ENCODE measurements at places on chromosomes 7 and 10.

DNA sequence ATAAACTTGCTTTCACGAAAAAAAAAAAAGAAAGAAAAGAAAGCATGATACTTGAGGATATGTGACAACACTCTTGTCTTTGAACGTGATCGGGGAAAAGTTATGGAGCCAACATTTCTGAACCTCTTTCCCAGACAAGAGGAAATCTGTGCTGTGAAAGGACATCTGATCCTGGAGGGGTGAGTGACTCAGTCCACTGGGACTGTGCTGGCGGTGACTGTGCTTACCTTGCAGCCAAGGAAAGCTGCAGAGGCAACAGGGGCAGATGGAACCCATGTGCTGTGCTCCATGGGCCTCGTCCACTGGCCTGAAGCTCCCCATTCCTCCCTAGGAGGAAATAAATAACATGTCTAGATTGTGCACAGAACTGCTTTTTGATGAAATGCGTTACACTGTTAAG, 116.5 kb upstream of the RAB11FIP2 start:
- DNase-seq, result no peak

- no peak for DNase-seq
Measured at GRCh38 chr7:151494298-151495284, 25.1 kb downstream of the RHEB start.

DNA sequence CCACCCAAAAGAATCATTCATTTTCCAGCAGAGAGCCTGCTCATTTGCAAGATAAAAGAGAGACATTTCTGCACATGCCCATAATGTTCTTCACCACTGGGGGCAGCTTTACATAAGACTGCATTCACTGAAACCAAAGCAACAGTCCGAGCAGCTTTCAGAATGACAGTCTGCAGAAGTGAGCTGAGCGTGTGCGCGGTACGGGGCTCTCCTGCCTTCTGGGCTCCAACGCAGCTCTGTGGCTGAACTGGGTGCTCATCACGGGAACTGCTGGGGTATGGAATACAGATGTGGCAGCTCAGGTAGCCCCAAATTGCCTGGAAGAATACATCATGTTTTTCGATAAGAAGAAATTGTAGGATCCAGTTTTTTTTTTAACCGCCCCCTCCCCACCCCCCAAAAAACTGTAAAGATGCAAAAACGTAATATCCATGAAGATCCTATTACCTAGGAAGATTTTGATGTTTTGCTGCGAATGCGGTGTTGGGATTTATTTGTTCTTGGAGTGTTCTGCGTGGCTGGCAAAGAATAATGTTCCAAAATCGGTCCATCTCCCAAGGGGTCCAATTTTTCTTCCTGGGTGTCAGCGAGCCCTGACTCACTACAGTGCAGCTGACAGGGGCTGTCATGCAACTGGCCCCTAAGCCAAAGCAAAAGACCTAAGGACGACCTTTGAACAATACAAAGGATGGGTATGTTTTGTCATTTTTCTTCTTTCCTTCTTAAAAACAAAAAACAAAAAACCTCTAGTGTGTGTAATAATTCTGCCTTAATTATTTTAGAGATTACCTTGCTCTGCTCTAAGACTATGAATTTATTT, at the start of gene LRRTM3:
LRRTM3 (plus strand) TSS at position 141 of the 820 bp plus-strand sequence.
- no peak for DNase-seq

DNA sequence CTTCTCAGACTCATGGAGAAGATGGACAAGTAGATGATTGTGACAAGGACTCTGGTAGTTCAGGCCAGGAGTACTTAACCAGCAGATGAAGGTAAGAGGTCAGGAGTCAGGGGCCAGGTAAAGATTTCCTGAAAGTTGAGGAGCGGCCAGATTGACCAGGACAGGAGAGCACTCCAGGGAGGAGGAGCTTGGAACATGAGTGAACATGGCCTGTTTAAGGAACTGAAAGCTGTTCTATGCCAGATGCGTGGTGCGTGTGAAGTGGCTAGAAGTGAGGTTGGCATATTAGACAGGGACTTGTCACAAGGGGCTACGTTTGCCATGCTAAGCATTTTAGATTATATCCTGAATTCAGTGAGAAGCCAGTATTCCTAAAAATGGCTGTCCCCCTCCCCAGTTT, 157.2 kb downstream of the WNT2 start:
- no peak for DNase-seq

DNA sequence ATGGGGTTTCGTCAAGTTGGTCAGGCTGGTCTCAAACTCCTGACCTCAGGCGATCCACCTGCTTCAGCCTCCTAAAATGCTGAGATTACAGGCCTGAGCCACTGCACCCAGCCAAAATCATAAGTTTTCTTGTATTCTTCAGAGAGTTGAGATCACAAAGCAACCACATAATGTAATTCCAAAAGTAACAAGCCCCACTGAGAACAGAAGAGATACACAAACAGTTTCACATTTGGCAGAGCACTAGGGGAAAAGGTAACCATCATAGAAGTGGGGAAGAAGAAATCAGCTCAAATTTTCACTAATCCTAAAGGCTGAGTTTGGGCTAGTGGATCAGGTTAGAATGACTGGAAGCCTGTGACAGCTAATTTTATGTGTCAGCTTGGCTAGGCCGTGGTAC, 5.4 kb upstream of the CEP41 start:
- DNase-seq, result no peak

- no peak for DNase-seq
Measured at GRCh38 chr10:75679536-75679935, 248.1 kb downstream of the LRMDA start.

DNA sequence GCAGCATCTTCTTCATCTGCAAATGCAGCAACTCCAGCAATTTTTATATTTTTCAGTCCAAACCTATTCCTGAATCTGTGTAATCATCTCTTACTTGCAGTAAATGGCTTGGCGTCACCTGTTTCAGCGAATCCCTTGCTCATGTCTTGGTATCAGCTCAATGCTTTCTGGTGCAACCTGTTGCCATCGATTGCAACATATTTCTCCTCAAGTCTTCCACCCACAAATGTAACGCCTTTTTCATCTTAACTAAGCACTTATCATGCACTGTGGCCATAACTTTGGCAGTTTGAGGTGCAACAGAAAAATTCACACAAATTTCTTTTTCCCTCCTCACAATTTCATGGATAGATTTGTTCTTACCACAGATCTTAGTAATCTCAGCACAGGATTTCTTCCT, 168.3 kb downstream of the HERPUD2 start:
- no peak for DNase-seq

DNA sequence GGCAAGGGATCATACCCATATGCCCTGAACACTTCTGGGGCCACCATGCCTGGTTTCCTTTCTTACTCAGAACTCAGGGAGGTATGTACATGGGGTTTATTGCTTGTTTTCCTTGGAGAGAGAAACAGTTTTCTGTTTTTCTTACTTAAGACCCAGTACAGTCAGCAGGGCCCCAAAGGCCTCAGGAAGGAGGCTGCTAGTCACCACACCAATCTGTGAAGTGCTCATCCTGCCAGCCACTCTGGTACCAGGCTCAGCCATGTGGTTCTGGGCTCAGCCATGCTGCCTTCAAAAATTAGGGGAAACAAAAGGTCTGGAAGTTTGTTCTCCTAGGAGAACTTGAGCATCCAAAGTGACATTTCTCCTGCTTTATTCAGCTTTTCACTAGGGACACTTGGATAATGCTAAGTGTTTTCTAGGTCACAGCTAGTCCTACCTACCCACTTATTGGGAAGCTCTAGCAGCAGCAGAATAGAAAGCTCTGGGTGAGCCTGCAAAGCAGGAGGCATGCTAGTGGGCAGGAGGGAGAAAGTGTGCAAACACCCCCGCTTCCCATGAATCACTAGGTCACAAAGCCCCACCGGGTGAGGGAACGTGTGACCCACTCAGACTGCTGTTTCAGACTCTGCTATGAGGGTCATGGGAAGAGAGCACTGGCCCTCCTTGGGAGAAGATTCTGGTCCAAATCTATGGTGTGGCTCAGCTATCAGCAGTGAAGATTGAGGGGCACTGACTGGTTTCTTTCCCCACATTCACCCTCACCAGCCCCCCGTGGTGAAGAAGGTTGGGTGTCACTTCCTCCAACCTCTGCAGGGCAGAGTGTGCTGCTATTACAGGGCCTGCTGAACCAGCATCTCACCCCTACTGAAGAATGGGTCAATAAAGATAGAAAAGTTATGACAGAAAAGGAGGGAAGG, 23.9 kb downstream of the NUDCD3 start:
- DNase-seq, result no peak

- DNase-seq, result no peak
Measured at GRCh38 chr7:2965745-2966270, 77.9 kb downstream of the CARD11 start.

DNA sequence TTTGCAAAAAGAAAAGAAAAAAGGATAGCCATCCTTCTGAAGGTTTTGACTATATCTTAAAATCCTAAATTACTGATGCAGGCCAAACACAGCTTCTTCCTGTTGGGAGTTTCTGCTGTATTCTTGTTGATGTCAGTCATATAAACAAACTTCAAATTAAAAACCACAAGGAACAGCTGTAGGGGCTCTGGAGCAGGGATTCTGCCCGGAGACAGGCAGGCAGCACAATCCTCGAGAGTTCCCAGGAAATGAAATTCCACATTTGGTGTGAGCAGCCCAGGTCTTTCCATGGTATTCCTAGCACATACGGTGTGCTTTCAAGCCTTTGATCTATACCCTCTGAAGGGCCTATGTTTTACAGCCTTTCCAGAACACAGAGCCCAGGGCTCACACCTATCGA, 43.2 kb downstream of the INSYN2A start:
- DNase-seq, result no peak

DNA sequence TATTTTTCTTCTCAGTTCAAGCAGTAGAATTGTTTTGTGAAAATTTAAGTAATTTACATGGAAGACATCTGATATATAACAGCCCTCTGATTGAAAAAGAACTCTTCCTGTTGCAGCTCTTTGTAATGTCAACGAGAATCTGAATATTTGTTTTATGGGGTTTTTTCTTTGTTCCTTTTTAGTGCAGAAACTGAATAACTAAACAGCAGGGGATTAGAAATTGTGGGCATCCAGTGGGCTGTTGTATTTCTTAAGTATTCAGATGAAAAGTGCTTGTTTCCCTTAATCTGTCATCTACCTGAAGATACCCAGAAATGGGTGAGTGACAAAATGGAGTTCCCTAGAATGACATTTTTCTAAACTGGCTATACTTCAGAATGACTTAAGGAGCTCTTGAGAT, 7.4 kb downstream of the ARL4A start:
- no peak for DNase-seq

- DNase-seq, result peak; percentile 47
Measured at GRCh38 chr10:47024399-47025252, 113.4 kb downstream of the PTPN20 start.

DNA sequence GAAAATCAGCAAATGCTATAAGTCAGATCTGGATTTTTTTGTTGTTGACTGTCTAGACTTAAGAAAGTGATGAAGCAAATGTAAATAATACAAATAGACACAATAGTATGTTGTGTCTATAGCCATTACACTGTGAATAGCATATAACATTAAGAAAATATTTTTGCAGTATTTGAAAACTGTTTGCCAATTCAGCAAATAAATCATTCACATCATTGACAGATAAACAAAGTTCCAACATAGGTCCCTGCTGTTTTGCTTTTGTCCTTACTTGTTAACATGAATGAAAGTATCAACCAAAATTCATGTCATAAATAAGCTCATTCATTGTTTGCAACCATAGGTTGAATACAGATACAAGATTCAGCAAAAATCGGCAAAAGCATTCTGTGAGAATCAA, 200.5 kb downstream of the KIF20B start:
- DNase-seq, result no peak

DNA sequence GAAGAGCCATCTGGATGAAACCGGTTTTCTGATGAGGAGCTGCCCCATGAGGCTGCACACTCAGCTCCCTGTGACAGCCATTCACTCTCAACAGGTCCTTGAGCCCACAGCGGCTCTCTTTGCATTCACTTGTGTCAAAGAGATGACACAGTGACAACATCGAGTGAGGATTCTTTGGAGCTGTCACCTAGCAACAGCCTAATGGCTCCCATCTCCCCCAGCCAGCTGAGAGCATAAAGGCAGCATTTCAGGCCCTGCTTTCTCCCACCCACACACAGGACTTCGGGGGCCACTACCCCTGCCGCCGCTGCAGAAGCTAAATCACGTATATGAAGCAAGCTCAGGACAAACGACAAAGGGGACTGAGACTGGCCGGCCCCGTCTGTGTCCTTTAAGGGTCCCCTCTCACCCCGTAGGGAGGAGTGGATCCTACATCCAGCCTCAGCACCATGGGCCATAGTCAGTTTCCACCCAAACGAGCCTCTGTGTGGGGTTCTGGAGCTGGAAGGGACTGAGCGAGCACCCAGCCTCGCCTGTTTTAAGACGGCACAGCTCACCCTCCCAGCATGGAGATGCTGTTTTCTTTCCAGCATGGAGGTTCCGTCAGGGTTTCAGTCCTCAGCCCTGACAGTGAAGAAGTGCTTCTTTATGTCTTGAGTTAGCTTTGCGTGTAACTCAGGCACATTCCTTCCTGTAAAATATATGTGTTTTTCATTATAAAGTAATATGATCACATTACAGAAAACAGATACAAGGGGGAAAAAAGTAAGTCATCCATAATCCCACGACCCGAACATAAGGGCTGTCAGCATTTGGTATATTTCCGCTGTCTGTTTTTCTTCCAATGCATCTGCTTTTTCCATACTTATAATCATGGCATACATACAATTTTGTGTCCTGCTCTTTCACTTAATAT, 4.9 kb downstream of the CPA4 start:
- DNase-seq, result no peak

DNA sequence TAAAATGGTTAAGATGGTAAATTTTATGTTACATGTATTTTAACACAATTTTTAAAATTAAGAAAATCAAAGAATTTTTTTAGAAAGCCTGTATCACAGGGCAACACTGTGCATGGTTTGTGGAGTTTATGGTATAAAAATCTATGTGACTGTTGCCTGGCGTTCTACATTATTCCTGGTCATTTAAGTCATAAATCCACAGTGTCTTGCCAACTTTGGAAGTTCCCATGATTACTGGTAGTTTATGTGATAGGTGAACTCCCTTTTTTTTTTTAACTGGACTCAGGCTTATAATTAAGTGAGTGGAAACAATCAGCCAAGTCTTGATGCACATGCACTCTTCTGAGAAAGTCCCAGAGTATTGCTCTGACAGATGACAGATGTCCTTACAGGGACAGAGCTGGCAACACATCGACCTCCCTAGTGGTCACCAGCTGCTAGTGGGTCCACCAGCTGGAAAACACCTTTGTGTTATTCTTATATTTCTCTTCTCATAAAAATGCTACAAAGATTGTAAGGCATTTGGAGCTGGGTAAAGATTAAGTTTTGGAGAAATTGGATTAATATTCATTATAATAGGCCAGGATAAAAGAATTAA, 8.8 kb upstream of the STN1 start:
- DNase-seq, result no peak

- no peak for DNase-seq
Measured at GRCh38 chr7:106872763-106873162, 7.7 kb downstream of the PIK3CG start.

- no peak for DNase-seq
Measured at GRCh38 chr7:67654642-67655041, 658.0 kb downstream of the TYW1 start.

DNA sequence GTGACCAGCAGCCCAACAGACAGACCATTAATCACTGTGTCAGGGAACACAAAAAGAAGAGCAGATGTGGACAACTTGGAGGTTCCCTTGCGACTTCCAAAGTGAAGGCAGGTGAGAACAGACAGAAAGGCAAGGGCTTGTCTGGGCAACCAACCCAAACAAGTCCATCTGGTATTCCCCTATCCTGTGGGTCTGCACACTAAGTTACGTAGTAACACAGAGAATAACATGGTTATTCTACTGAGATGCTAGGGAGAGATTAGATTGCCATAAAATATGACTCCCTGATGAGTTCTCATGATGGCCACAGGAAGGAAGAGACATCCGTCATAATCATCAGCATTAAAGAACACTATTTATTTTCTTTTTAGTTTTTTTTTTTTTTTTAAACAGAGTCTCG, 252.2 kb downstream of the CALN1 start:
- DNase-seq, result no peak

- DNase-seq, result no peak
Measured at GRCh38 chr10:76404531-76404930, 973.1 kb downstream of the LRMDA start.

Data from T-helper 1 cell (primary cell).